Left renal cortex interstitium (tissue), 4 donors: ENCODE measurements at places on chromosomes 2 and 18.

DNA sequence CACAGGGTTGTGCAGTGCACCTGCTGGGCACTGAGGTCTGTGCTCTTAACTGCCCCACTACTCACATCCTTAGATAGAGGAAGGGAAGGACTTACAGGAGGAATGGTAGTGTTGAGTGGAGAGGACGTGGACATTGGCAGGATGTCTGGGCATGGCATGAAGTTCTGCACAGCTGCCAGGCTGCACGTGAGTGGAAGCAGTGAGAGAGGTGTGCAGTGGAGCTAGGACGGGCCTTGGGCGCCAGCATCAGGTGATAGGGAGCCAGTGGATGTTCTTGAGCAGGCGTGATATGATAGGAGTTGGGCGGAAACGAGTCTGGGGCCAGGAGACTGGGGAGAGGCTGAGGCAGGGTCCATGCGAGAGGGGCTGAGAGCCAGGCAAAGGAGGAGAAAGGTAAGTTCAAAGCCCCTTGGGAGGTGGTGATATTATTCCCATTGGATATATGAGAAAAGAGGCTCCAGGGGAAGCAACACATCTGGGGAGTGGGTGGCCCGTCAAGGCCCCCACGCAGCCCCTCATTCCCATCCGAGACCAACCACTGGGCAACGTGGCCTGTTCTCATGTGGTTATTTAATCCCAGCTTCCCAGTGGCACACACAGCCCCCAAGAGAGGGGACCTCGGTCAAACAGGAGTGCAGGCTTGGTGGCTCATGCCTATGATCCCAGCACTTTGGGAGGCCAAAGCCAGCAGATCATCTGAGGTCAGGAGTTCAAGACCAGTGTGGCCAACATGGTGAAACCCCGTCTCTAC, 45.7 kb upstream of the SNED1 start:
- no peak for DNase-seq

- no peak for DNase-seq
These were observed 128.6 kb downstream of the MSTN start for GRCh38 chr2:189933911-189934399.

DNA sequence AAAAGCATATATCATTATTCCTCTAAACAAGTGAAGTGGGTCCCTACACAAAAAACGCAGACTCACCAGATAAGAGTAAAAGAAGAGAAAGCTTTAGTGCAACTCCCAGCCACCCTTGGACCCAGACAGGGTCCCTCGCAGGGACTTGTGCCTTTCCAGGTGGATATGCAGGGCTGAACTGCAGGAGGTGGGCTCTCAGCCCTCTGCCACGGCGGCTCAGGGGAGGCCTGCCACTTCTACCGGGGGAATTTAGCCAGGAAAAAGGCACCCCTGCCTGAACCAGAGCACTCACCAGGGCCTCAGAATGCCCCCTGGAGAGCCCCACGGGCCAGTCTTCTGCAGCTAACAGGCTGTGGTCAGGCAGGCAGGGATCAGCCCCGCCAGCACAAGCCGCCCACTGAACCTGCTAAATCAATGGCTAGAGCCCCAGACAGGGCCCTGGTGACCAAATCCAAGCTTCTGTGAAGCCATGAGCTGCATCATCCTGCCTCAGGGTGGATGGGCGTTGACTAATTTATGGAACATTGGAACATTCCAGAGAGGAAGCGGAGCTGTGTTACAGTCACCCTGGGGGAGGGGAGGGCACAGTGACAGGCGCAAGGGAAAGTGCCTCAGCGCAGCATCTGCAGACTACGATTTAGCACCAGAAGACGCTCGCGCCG, 209.3 kb downstream of the EIPR1 start:
- DNase-seq: no peak

DNA sequence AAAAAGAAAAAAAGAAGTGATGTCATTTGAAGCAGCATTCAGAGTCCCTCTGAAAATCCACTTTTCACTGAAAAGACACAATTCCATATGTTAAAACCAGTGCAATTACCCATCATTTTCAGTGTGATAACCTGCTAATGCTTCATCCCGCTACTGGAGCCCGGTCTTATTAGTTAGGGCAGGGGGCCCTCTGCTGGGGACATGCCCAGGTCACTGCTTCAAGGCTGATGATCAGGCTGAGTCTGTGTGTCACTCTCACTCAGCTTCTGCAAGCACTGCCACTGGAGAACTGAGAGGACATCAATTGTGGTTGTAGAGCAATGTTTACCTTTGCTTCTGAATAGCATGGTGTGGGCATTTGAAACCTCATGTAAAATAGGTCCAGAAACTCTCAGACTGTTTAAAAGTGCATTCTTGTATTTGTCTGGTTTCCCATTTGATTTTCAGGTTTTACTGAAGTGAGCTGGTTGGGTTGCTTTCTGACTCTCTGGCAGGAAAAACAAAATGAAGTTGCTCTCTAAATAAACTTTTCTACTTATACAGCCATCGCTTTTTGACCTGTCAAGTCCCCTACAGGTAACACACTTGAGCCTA, 49.2 kb upstream of the NXPH2 start:
- peak; percentile 10 for DNase-seq

DNA sequence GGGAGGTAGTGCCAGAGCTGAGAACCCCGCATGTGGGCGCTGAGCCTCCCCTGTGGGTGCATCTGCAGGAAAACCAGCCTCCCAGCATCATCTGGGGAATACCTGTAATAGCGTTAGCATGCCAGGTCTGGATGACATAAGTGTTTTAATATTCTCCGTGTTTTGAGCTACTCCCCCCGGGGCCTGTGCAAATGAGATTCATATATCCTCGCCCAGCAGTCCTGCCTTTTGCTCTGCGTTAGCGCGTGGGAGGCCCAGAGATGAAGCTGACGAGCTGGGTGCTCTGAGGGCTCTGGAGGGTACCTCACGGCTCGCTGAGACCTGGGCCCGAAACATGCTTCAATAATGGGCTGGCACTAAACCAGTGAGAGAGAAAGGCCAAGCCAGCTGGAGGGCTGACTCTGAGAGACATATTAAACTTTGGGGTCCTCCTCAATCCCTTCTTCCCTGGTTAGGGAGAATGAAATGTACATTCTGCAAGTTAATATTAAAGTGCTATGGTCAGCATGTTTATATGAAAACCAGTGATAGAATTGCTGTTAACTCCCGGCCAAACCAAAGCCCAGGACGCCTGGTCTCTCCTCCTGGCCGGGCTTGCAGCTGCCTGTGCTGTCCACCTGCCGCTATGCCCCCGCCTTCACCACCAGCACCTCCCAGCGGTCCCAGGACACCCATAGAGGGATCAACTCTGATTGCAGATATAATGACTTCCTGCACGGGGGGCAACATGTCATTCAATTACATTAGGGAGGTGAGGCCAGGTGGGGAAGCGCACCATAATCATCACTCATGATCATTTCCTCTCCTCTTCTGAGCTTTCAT, 77.0 kb downstream of the EDAR start:
- DNase-seq: no peak

GRCh38 chr2:74542978-74543377, 10.8 kb downstream of the LOXL3 start:
- no peak for DNase-seq

GRCh38 chr2:45652090-45653031, 886 bp downstream of the PRKCE start:
- no peak for DNase-seq
